ENCODE measurements at places on chromosomes 7 and 10. TPM values are rescaled to one million over a fixed set of nuclear protein-coding genes. Genes with fewer than 3 reads are reported as not detected.

DNA sequence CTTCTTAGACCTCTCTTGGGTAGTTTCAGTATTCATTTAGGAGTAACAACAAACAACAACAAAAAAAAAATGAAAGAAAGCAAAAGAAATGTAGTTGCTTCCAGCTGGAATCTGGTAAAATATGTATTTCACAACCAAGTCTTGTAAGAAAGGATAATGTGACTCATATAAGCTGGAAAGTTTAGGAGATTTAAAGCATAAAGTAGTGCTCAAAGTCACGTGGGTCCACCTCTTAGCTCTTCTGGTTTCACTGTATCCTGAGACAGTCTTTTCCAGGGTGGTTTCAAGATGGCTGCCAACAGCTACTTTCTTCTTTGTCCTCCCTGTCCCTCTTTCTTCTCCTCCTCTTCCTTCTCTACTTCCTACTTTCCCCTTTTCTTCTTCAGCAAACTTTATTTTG is 69.5 kb upstream of the CDK13 start:
- no peak for DNase-seq

DNA sequence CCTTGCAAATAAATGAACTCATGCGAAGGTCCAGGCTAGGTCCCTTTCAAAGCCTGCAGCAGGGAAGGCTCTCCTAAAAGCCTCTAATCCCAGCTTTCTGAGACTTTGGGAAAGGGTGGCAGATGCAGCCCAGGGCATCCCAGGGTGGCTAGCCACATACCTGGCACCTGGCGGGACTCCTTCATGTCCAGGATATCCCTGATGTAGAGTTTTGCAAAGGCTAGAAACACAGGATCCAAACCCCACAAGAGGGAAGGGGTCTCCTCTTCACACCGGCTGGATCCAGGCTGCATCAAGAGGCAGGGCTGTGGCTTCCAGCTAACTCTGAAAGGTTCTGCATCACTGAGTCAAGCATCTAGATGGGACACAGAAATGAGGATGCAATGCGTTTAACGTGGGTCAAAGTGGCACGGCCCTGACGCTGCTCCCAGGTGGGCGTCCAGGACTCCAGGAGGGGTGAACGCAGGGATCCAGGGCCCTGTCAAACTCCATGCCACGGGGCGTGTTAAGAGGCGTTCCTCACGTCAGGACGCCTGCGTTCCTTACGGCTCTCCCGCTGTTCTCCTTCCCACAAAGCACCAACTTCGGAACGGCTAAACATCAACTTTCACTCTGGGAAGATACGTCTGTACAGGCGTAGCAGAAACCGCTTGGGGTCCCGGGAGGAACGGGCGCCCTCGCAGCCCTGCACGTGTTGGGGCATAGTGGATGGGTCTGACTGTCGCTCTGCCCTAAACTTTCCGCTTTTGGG is 507 bp downstream of the STN1 start:
- DNase-seq = no peak

DNA sequence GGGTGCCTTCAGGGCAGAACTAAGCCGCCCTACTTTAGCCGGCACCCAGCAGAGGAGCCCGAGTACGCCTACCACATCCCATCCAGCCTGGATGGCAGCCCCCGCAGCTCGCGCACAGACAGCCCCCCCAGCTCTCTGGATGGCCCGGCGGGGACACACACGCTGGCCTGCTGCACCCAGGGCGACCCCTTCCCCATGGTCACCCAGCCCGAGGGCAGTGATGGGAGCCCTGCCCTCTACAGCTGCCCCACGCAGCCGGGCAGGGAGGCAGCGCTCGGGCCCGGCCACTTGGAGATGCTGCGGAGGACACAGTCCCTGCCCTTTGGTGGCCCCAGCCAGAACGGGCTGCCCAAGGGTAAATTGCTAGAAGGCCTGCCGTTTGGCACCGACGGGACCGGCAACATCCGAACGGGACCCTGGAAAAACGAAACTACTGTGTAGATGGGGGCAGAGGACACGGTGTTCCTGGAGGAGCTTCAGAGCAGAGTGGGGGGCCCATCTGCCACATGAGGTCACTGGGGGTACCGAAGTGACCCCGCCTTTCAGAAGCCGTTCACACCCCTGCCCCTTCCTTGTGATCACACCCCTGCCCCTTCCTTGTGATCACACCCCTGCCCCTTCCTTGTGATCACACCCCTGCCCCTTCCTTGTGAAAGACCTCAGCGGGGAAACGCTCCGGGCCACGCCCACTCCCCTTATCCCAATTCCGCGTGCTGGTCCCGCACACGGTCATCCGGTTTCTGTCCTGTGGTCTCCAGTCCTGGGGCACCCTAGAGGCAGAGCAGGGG is 30.8 kb upstream of the KNDC1 start:
- no peak for DNase-seq

Gene CTBP2
- polyA plus RNA-seq = 41.4 TPM

Measured in hindlimb muscle (tissue), 1 donor.